ENCODE measurements at places on chromosomes 16 and 17.

DNA sequence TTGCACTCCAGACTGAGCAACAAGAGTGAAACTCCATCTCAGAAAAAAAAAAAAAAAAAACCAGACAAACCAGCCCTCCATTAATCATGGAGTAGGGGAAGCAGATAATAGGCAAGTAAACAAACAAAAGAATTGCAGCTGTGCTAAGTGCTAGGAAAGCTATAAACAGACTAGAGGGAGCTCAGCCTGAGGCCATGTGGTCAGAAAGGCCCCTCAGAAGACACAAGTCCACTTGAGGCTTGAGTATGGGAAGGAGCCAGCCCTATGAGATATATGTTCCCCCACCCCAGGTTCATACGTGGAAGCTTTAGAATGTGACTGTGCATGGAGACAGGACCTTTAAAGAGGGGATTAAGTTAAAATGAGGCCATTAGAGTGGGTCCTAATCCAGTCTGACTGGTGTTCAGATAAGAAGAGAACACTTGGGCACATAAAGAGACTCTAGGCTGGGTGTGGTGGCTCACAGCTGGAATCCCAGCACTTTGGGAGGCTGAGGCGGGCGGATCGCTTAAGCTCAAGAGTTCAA lies 132.6 kb upstream of the NOL11 start:
- no peak for DNase-seq

DNA sequence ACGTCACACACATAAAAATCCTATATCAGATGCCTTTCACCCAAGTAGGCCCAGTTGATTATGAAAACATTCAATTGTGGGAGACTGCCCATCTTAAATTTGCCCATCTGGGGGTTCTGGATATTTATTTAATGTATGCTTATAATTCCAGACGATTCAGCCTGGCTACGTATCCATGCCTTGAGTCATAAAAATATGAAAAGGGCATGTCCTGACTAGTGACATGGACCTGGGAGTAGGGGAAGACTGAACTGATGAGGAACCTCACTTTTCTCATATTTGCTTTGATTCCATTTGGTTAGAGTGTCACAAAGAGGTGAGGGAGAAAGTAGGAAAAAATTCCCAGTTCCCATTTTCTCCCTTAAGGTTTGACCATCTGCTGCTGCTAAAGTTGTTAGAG lies 122.5 kb upstream of the GNAO1 start:
- DNase-seq = no peak

DNA sequence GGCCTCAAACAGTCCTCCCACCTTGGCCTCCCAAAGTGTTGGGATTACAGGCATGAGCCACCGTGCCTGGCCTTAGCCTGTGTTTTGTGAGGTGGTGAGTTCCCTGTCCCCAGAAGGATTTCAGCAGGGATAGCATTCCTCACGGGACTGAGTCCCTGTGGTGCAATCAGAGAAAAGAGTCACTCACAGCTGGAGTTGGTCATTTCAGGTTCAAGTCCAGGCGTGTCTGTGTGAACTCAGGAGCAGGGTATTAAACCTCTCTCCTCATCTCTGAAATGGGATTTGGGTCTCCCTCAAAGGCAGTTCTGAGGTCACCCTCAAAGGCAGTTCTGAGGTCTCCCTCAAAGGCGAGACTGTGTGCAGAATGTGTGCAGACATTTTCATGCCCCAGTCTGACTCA lies 28.6 kb downstream of the NPTX1 start:
- no peak for DNase-seq

DNA sequence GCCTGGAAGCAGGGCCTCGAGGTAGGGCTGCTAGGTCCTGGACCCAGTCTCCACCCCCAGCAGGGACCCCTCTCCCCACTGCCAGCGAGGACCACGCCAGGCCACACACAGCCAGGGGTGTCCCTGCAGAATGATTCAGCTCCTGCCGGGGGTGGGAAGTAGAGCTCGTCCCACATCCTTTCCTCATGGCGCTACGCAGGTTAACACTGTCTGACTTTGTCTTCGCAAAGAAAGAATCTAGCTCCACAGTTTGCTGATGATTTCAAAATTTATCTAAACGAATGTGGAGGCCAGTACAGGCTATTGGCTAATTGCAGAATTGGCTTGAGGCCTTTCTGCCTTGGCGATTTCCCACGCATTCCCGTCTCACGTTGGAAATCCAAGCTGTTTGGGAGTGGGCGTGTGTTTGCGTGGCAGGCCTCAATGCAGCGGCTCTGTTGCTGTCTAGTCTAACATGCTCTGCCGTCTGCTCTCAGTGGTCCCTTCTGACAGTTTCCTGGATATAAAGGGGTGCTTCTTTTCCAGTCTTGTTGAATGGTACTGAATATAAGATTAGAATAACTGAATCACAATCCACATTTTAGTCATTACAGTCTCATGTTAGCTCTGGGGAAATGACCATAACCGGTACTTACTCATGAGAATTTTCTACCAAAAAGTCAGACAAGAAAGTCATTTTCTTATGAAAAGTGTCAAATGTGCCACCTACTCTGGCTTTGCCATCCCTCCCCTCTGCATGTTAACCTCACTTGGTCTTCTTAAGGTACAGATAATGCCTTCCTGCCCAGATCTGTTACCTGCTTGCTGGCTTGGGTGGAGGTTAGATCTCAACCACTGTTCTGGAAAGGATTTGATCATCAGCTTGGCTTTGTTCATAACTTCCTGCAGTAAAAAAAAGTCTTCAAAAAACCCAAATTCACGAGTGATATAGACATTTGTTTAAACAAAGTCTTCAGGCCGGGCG lies 252.4 kb downstream of the NTN1 start:
- no peak for DNase-seq

GRCh38 chr16:81473558-81473957 lies 28.9 kb downstream of the CMIP start:
- DNase-seq = no peak

DNA sequence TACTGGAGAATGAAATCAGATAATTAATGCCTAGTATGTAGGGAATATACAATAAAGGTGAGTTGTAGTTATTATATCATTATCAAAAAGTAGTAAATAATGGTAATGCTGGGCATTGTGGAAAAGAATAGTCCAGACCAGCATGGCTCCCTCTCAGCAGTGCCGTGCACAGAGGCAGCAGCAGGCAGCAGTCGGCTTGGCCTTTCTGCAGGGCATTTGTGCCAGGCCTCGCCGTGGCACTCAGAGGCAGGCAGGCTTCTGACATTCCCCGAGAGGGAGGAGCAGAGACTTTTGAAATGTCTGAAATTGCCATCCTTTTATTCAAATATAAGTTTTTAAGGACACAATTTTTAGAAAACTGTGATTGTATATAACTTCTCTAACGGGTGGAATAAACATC lies 15.0 kb downstream of the KIAA0513 start:
- DNase-seq = no peak

DNA sequence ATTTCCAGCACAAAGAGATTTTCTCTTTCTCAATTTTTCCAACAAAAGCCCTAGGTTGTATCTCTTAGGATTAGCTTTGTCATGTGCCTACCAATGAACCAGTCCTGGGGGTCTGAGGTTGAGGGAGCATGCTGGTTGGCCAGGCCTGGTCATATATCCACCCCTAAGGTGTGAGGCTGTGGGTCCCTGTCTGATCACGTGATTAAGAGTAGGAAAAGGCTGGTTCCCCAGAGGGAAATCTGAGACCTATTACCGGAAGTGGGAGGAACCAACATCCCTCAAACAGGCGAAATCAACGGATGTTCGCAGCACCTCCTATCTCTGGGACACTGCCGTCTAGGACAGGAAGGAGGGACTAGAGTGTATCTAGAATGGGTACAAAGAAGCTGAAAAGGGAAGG lies 185.7 kb upstream of the IRX5 start:
- DNase-seq = no peak

- peak; percentile 29 for DNase-seq
Measured at GRCh38 chr16:50152351-50152806, 727 bp upstream of the TENT4B start.

- DNase-seq = no peak
Measured at GRCh38 chr17:77453613-77454241, 313.0 kb downstream of the SEC14L1 start.

DNA sequence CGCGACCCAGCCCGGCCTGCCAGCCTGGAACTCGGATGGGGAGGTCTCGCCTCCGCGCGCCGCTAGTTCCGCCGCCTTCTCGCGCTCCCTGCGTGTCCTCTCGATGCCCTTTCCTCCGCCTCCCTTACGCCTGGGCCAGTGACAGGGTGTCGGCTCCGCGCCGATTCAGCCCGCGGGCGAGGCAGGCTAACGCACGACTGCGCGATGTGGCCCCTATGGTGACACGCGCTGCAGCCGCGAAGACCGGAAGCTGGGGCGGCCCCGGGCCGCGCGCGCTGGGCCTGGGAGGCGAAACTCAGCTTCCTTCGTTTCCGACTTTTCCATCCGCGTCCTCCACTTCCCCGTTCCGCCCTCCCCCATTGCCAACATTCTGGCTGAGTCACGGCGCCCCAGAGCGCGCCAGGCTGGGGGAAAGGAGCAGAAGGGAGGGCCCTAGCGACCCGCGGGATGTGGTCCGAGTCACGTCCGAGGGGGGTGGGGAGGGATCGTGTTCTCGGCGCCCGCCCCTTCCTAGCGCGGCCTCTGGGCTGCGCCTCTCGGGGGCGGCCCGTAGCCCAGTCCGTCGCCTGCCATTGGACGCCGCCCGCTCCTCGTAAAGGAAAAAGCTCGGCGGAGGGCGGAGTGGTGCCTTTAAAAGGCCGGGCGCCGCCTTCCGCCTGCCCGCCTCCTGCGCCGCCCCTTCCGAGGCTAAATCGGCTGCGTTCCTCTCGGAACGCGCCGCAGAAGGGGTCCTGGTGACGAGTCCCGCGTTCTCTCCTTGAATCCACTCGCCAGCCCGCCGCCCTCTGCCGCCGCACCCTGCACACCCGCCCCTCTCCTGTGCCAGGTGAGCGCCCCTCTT lies at the start of gene ALDOA:
Gene ALDOA, plus strand, starts transcription at position 659 of the 841 bp plus-strand sequence. CDS start 1,138 bp downstream, outside the sequence.
- peak; percentile 90 for DNase-seq

DNA sequence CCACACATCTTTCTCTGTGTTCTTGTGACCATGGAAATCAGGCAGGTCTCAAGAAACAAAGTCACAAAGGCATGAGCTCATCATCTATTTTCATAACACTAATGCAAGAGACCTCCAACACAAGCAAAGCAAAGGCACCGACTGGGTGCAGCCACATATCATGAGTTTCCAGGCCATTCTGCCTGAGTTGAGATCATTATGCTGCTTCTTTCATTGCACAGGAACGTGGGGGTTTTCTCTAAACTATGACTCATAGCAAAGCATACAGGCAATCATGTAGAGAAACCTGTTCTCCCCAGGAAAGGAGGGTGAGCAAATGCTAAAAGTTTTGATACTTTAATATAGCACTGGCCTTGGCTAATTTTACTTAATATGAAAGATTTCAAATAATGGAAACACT lies 60.7 kb downstream of the GRIN2A start:
- no peak for DNase-seq

GRCh38 chr16:14405611-14406537 lies 224.2 kb downstream of the PARN start:
- DNase-seq = no peak

- no peak for DNase-seq
Measured at GRCh38 chr16:86946396-86946795, 368.0 kb downstream of the FOXL1 start.

DNA sequence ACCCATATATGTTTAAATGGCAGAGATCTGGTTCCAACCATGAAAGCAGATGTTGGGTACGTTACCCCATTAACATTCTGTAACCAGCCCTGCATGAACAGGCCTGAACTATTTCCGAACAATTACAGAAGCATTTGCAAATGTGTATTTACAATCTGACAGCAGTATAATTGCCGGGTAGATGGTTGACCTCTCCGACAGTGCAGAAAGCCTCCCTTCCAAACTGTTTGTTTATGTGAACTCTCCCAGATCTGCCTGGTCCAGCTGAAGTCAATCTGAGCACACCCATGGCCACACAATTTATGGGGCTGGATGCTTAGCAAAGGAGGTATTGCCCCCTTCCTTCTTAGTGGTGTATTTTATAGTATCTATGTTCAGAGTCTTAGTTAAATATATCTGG lies 21.8 kb downstream of the NUDT7 start:
- DNase-seq = no peak

DNA sequence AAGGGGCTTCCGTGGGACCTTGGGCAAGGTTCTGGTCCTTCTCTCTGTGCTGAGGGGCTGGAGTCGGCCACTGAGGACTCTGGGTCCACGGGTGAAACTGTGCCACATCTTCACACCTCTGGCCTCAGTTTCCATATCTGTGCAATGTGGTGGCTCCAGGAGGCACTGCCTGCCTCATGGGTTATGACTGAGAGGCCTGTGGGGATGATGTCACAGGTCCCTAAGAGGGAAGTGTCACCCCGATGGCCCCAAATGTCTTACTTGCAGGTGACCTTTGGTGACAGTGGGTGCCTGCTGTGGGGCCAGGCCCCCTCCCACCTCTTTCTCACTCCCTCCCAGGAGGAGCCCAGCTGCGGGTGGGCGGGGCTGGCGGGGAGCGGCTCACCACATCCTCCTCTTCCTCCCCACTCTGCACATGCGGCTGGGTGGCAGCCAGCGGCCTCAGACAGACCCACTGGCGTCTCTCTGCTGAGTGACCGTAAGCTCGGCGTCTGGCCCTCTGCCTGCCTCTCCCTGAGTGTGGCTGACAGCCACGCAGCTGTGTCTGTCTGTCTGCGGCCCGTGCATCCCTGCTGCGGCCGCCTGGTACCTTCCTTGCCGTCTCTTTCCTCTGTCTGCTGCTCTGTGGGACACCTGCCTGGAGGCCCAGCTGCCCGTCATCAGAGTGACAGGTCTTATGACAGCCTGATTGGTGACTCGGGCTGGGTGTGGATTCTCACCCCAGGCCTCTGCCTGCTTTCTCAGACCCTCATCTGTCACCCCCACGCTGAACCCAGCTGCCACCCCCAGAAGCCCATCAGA lies at the start of gene IL21R:
Gene IL21R, plus strand, starts transcription at position 407 of the 801 bp plus-strand sequence. CDS start 27,898 bp downstream, outside the sequence.
- DNase-seq = peak; percentile 68

GRCh38 chr17:64174686-64175456 lies 44.9 kb upstream of the ERN1 start:
- no peak for DNase-seq

GRCh38 chr16:4522051-4522581 lies 16.5 kb downstream of the CDIP1 start:
- no peak for DNase-seq

DNA sequence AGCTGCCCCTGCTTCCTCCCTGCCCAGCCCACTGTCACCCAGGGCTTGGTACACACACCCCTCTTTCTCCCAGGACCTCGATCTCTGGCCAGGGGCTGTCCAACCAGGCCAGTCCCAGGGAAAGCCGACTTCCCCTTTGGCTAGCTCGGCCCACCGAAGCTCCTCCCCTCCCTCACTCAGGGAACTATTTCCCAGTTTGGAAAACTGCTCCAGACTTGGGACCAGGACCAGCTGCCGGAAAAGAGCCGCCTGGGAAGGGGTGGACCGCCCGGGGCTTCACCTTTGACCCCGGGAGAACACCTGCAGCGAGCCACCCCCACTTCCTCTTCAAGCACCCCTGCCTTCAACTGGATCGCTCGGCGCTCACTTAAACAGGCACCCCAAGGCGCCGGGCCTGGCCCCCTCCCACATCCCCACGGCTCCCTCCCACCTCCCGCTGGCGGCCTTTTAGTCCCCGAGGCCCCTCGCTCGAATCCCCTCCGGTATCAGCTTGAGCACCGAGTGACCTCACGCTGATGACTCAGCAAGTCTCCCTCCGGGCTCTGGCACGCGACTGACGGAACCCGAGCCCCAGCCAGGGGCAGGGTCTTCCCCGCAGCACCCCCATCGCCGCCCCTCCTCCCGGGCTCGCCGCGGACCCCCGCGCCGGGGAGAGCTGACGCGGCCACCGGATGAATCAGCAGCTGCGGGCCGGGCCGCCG lies 934 bp downstream of the MAFG start:
- no peak for DNase-seq

- DNase-seq = no peak
Measured at GRCh38 chr16:31141489-31142108, 6.1 kb upstream of the PRSS8 start.
